SW 1271 (cell line): ENCODE measurements at places on chromosomes 7 and 10.

DNA sequence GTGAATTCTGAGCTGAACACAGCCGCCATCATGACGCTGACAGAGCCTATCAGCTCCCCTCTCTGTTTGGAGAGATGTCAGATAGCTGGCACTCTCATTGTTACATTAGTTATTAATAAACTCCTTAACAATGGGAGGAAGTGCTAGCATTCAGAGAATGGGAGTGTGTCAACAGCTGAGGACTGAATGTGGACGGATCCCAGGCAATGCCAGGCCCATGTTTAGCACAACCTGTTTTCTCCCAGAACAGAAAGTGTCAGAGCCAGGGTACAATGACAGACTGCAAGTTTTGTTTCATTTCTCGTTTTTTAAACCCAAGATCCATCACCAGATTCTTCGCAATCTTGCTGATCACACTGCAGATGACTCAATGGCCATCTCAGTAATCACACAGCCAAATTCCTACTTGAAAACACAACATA, 99.6 kb downstream of the PRPF18 start:
- DNase-seq = no peak

DNA sequence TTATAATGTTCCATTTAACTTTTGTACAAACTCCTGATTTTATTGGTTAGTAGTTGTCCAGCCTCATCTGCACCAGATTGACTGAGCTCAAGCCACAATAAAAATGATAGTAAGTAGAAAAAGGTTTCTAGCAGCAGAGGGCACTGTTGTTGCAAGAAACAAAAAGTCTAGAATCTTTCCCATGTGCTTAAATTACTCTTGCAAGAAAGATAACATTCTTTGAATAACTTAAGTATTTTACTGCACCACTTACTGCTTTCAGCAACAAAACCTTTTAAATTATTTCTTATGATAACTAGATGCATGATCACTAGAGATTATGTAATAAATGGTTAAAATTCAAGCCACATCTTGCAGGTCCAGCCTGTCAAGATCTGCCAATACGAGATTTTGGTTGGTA, 27.0 kb downstream of the LMOD2 start:
- peak; percentile 61 for DNase-seq

DNA sequence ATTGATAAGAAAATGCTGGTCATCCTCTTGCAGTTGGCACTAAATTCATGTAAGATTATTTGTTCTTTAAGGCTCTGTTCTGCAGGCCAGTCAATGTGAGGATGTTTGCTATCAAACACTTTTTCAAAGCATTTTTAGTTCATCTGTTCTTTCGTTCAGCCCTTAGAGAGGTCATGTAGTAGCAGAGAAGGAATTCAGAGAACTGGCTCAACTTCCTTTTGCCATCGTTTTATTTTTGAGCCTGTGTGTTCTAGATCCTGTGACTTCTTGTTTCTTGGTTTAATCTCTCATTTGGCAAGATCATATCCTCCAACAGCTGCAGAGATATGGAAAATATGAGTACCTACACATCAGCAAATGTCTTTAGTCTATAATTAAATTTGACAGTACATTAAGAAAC, 184.3 kb downstream of the NRP1 start:
- DNase-seq = no peak

- no peak for DNase-seq
Observed at GRCh38 chr10:95297402-95297801, 6.6 kb upstream of the PDLIM1 start.

DNA sequence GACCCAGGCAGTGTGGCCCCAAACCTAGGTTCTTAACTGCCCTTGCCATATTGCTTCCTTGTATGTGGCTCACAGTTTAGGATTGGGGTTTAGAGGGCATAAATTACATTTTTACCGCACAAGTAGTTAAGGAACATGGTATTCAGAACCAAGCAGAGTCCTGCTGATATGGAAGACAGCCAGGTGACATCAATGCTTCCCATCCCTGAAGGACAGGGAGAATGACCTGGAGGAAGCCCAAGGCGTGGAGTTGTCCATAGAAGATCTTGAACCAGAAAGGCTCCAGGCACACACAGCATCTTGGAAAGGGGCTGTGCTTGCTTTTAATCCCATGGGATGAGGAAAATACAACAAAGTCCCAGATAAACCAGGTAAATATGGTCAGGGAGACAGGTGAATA, 48.3 kb downstream of the ATXN7L1 start:
- no peak for DNase-seq

DNA sequence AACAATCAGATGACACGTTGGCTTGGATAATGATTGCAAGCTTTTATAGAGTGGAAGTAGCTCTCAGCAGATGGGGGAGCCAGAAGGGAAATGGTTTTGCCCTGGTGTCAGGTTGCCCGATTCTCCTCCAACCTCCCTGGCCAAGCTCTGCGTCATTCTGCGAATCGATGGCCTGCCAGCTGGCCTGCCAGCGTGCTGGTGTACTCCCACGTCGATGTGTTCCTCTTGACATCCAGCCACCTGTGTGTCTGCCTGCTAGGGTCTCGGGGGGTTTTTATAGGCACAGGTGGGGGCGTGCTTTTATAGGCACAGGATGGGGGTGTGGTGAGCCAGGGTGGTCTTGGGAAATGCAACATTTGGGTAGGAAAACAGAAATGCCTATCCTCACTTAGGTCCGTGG, 4.6 kb downstream of the NET1 start:
- no peak for DNase-seq

DNA sequence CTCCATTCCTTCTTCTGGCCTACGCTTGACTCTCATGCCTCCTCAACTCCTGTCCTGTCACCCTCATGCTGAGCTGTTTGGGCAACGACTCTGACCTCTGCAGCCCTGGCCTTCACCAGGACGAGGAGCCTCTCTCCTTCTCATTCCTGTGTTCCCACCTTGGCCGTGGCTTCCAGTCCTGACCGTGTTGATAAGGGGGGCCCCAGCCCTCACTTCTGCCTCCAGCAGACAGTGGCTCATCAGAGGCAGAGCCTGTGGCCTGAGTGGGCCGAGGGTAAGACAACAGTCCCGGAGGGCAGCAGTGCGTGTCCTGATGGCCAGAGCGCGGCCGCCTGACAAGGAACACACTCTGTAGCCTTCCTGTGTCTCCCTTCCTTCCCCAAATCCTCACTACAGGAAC, 61.7 kb upstream of the UBE3C start:
- no peak for DNase-seq

DNA sequence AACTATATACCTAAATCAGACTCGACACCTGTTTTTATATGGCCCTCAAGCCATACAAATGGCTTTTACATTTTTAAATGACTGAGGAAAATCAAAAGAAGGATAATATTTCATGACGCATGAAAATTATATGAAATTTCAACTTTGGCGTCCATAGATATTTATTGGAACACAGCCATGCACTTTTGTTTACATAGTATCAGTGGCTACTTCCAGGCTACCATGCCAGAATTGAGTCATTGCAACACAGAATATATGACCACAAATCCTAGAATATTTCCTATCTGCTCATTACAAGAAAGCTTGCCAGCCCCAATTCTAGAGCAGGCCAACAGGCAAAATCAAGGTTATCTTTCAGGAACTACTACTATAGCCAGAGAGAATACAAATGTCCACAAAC, 29.3 kb downstream of the AFAP1L2 start:
- no peak for DNase-seq

- DNase-seq = no peak
Observed at GRCh38 chr7:111363099-111363498, 199.2 kb downstream of the IMMP2L start.

GRCh38 chr10:26714415-26715136, 17.1 kb downstream of the PDSS1 start:
- DNase-seq = no peak

GRCh38 chr10:18968159-18968558, 80.4 kb upstream of the MALRD1 start:
- DNase-seq = no peak

GRCh38 chr7:85602196-85602595, 415.3 kb upstream of the SEMA3D start:
- no peak for DNase-seq

- no peak for DNase-seq
Observed at GRCh38 chr7:401495-401894, 111.5 kb downstream of the FOXL3 start.

- no peak for DNase-seq
Observed at GRCh38 chr10:131433568-131433967, 122.0 kb upstream of the TCERG1L start.

GRCh38 chr7:78081888-78082287, 283.3 kb downstream of the PHTF2 start:
- DNase-seq = no peak

DNA sequence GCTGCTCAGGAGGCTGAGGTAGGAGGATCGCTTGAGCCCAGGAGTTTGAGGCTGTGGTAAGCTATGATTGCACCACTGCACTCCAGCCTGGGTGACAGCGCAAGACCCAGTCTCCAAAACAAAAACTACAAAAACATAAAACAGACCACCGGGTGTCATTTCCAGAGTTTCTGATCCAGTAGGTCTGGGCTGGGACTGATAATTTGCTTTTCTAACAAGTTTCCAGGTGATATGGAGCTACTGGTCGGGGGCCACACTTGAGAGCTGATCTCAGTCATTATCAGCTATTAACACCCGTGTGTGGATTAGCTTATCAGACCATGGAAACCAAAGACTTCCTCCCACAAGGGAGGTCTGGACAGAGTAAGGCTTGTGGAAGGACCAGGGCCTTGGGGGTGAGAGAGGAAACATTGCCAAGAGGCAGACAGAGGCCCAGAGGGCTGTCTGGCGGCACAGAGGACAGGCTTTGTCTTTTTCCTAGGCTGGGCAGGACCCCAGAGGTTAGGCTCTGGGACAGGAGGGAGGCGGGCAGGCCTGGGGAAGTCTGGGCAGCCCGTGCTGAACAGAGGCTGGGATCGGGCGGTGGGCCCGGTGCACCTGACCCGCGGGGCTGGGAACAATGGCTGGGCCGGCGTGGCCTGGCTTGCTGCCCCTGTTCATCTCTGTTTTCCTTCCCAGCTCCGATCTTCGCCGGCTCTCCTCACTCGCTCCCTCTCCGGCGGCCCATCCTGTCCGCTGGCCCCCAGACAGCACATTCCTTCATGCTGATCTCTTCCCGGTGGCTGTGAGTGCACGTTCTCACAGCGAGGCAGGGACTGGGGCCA, 25.2 kb downstream of the TMEM270 start:
- no peak for DNase-seq

- no peak for DNase-seq
Observed at GRCh38 chr7:46713868-46714596, 793.0 kb upstream of the IGFBP3 start.

- DNase-seq = no peak
Observed at GRCh38 chr7:90433221-90433620, 30.0 kb downstream of the CLDN12 start.

GRCh38 chr7:23514755-23515154, 17.0 kb downstream of the TRA2A start:
- no peak for DNase-seq

DNA sequence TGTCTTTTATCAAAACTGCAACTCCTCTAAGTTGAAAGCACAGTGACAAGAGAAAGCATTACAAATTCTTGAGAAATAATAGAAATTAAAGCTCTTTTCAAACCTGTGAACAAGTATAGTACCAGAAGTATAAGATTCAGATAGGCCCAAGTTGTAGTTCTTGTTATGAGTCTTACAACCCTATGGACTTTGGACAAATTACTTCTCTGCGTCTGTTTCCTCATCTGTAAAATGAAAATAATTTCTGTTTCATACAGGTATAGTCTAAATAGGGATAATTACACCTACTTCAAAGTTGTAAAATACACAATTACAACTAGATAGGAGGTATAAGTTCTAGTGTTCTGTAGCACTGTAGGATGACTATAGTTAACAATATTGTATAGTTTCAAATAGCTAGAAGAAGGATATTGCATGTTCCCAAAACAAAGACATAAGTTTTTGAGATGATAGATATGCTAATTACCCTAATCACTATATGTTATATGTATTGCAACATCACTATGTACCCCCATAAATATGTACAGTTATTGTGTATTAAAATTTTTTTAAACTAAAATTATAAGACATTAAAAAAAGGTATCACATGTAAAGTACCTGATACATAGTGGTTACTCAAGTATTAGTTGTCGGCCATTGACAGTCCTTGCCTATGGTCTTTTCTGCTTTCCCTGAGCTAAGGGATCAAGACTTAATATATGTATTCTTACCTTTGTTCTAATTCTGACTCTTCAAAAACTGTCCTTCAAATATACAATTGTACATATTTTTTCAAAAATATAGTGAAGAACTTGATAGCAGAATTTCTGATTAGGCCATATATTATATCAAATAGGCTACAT, 1.8 kb upstream of the WASL start:
- DNase-seq = no peak

DNA sequence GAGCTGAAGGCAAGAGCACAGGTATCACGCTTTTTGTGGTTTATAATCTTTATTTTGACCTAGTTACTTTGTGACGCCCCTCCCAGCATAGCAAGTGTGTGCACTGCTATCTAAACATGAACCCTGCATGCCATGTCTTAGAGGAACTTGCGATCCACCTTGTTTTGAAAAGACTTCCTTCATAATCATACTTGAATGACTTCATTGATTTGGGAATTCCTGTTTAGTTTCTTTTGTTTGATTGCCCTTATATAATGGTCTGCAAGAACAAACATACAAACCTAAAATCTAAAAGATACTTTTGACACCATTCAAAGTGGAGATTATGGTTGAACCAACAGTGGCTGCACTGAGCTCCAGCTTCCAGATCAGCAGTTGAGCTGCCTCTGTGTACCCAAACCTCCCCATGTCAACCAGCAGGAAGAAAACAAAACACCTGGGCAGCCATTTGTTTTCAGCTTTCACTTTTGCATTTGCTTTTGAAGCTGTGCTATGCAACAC, 132.6 kb downstream of the CELF2 start:
- no peak for DNase-seq

GRCh38 chr7:155460926-155461613, 3.1 kb downstream of the EN2 start:
- no peak for DNase-seq

- no peak for DNase-seq
Observed at GRCh38 chr10:124282326-124282725, 136.4 kb downstream of the OAT start.

DNA sequence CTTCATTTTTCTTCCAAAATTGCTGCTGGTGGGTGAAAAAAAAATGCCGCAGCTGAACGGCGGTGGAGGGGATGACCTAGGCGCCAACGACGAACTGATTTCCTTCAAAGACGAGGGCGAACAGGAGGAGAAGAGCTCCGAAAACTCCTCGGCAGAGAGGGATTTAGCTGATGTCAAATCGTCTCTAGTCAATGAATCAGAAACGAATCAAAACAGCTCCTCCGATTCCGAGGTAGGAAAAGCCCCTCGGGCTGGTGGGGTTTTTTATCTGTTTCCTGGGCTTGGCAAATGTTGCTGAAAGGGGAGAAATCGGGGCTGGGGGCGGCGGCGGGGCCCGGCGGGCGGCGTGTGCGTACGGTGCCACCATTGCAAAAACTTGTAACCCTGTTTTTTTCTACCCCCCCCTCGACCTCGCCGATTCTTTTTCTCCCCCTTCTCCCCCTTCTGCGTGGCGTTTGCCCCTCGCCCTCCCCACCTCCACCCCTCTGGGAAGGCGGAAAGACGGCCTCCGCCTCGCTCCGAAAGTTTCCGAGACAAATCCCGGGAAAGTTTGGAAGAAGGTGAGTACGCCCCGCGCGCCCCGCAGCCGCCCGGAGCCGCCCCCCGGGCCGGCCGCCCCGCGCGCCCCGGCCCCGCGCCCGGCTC, 789 bp downstream of the TCF7L2 start:
- no peak for DNase-seq

GRCh38 chr10:104686829-104687228, 45.7 kb downstream of the SORCS3 start:
- DNase-seq = no peak
